ENCODE measurements at places on chromosomes 3 and 15.
A peak's percentile ranks its signal among the peaks of the same experiment; 100 is the strongest.

- DNase-seq, result no peak
These were observed 25.6 kb upstream of the LINGO1 start for GRCh38 chr15:77658304-77658703.

GRCh38 chr15:64653757-64654156, 121.6 kb downstream of the RBPMS2 start:
- DNase-seq, result no peak

DNA sequence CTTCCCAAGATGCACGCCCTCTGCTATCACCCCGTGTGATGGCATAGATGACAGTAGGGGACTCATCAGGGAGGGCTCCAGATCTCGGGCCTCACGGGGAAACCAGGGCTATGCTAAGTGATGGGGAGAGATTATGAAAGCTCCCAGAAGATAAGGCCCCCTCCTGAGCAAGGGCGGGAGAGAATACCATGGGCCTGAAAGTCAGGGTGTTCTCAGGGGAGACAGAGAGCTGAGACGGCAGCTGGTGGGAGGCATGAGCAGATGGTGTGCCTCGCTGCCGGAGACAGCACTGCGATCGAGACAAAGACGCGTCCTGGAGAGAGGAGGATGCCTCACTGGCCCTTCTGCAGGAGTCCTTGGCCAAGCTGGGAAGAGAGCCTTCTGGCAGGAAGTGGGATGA, 106.5 kb upstream of the ADPGK start:
- no peak for DNase-seq

DNA sequence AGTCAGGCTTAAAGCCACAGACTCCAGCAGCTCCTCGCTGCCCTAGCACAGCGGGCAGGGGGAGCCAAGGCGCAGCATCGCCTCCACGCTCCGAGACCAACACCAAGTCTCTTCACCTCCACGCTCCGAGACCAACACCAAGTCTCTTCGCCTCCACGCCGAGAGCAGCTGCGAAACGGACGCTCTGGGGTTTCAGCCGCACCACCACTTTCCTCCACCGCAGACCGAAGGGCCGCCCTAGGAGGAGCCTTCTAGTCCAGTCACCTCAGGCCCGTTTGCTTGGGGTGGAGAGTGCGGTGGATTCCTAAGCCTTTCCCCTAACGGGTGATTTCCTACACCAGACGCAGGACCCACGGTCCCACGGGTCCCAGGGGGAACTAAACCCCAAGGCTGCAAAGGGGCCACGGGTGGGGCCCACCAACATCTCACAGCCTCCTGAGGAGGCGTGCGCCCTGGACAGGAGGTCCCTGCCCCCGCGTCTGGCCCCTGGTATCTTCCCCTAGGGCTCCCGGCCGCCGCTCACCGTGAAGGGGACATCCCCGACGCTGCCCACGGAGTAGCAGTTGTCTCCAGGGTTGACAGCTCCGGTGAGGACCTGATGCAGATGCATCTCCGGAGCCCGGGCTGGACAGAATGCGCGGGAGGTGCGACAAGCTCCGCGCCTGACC, 501 bp downstream of the DMXL2 start:
- DNase-seq, result peak; percentile 36

- DNase-seq, result no peak
These were observed 246.0 kb upstream of the CBLB start for GRCh38 chr3:106114848-106115247.

DNA sequence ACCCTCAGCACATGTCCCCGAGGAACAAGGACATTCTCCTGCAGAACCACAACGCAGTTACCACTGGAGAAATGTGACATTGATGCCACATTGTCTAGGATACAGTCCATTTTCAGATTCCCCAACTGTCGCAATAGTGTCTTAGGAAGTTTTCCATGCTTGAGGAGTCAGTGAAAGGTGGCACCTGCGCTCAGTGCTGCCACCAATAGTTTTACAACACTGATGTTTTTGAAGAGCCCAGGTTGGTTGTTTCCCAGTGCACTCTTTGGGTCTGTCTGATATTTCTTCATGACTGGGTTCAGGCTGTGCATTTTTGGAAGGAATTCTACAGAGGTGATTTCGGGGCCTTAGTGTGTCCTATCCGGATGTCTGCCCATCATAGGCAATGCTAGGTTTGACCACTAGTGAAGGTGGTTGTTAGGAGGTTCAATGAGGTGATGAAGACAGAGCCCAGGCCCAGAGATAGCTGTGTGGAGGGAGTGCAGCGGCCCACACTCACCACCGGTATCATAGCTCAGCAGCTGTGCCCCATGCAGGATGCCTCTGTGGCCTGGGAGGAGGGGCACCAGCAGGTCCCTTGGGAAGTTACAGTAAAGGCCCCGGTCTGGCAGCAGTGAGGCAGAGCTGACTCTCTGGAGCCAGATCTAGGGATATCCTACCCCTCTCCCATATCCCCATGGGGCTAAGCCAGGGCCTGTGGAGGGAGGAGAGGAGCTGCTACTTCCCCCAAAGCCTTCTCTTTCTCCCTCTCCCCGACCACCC, 96.6 kb downstream of the DNAJB8 start:
- no peak for DNase-seq

GRCh38 chr15:63715818-63716217, 117.9 kb downstream of the HERC1 start:
- DNase-seq, result no peak

DNA sequence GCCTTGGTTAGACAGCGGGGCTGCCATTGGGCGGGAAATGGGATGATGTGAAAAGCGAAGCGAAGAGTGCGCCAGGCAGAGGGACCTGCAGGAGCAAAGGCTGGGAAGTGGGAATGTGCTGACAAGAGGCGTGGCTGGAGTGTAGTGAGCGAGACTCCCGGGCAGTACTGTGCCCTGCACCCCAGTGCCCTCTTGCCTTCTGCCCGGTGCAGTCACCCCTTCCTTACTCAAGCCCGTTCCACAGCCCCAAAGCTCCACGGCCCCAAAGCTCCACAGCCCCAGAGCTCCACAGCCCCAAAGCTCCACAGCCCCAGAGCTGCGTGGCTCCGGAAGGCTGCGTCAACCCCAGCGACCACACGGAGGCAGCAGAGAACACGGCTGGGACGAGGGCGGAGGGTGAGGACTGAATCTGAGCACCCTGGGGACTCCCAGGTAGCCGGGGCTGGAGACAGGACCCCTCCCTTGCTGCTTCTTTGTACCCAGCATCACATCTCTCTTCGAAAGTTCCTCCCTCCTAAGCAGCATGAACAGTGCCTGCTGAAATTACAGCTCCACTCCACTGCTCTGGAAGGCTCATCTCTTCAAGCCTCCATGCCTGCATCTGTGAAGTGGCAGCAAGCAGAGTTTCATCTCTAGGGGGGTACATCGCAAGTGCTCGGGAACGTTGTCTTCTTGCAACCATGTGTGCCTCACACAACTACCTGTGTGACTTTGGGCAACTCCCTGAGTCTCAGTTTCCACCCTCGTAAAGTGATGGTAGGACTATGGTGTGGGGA, 108.9 kb downstream of the FBLN2 start:
- DNase-seq, result peak; percentile 98

DNA sequence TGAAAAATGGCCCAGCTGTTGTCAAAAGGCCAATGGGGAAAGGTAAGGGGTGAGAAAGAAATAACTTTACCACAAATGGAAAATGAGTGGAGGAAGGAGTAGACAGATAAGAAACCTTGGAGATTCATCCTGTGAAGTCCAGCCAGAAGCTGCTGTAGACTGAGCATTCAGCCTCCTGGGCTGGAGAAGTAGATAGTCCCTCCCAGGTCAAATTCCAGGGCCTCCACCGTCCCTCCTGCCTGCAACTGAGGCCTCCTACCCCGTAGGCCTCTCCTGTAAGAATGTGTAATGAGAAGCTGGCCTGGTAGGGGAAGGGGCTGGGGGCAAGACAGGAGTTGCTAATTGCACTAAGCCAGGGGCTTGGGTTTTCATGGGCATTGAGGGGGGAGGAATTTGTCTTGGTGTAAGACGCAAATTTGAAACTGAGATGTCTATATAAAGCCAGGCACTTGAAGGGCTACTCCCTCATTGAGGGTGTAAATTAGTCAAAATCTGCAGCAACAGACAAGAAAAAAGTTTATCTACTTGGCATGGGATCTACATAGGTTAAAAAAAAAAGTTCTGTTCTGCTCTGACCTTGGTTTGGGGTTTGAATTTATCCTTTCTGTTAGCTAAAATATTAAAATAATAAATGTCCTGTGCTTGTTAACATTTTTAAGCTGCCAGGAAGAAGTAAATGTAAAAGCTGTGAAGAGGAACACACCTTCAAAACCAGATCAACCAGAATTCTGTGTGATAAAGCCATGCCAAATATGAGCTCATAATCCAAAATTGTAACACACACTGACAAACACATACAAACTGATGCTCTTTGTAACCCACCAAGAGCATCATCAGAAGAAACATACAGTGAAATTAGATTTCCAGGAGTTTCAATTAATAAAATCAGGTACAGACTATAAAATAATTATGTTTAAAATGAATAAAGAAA, 1.7 kb upstream of the RBP2 start:
- no peak for DNase-seq

GRCh38 chr3:144391236-144391635, 419.6 kb downstream of the DIPK2A start:
- DNase-seq, result no peak

- no peak for DNase-seq
These were observed 201.3 kb upstream of the RARB start for GRCh38 chr3:25226747-25227146.

DNA sequence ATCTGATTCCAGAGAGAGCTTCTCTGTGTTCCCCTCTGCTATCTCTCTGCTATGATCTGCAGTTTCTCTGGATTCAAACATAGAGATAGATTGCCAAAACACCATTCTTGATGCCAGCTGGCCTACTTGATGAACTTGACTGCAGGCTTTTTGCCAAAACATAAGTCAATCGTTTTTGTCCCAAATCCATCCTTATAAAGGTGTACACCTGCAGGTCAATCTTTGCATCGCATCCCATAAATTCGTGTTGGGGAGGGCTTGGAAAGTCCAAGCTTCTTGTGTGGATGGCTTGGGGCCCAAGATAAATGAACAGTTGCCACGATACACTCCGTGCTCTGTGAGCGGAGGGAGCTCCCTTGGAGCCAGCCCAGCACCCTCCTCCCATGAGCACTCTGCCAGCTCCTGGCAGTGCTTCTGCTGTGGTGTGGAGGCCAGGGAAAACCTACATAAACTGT, 2.7 kb downstream of the CERS3 start:
- DNase-seq, result no peak

DNA sequence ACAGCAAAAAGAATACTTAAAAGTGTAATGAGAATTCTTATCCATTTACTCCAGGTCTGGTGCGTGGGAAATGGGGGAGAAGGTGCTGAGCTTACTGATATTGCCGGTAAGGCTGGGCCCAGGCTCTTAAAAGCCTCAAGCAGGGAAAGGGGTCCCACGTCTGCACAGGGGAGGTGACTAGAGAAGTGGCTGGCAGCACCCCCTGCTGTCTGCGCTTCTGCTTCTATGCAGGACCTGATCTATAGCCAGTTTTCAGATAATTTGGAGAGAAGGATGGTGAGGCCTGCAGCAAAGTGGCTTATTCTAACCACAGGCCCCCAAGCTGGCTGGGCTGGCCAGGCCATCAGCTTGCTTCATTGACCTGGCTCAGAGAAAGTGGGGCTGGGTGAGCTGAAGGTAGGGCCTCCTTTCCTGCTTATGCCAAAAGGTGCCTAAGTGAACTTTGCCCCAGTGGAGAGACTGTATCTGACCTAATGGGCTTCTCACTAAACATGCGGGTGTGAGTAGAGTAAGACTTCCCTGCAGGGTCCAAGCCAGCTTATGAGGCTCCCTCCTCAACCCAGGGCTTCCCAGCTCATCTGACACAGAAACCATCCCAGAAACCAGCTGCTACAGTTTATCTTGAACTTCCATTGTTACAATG, 30.9 kb upstream of the ATP1B3 start:
- DNase-seq, result no peak

- no peak for DNase-seq
These were observed 573.0 kb downstream of the MECOM start for GRCh38 chr3:169090559-169090958.

DNA sequence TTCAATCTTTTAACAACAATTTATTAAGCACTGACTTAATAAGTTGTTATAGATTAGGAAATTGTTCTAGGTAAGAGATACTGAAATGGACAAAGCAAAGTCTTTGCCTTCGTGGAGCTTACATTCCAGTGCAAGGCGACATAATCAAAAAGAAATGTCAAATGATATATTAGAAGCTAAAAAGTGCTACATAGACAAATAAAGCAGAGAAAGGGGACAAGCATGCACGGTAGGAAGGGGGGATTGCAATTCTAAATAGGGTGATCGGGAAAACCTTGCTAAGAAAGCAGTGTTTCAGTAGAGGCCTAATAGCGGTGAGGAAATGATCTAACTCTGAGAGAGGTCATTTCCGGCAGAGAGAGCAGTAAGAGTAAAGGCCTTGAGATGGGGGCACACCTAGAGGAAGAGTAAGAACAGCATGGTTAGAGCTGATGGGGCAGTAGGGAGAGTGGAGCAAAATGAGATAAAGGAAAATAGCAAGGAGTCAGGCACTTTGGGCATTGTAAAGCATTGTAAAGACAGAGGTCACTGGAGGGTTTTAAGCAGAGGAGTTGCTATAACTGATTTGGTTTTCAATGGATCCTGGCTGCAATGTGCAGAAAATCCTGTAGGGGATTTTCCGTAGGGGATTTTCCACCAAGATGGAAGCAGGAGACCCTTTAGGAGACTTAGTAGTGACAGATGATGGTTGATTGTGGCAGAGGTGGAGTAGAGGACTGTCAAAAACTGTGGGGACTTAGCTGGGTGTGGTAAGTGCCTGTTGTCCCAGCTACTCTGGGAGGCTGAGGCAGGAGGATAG, 71.7 kb upstream of the CFAP20DC start:
- no peak for DNase-seq

DNA sequence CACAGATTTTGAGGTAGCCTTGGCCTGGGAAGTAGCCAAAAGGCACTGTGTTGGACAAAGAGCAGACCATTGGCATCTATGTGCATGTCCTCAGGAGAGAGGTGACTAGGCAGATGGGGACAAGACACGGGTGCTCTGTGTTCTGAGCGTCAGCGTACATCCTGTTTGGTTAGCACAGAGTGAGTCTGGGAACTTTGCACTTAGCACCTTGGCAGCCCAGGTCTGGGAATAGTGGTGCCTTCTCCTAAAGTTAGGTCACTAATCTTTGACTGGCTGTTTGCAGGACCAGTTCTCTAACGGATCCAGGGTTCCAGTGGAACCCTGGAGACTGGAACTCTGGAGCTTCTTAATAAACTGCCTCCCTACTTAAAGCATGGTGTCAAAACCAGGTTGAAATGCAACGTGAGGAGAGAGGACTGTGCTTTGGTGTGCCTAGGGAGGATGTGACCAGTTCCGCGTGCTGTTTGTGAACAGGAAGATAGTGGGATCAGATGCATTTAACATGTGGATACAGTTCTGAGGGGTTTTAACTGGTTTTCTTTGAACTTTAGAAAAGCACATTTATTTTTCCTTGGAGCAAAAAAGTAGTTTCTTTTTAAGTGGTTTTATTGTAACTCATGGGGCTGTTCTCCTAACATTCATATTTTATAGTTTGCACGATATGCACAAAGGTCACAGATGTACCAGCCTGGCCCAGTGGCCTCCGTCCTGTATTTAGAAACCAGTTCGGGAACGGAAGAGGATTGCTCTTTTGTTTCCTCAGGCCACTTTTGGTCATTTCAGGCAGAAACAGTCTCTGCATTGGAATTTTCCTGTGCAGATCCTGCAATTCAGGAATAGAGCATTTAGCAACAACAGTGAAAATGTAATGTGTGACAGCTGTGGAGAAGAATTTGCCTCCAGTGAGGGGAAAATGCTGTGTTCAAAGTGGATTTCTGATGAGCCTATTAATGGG, 48.8 kb downstream of the ABHD2 start:
- no peak for DNase-seq

All from H54 (cell line).